ENCODE measurements at places on chromosomes 6 and 20.

DNA sequence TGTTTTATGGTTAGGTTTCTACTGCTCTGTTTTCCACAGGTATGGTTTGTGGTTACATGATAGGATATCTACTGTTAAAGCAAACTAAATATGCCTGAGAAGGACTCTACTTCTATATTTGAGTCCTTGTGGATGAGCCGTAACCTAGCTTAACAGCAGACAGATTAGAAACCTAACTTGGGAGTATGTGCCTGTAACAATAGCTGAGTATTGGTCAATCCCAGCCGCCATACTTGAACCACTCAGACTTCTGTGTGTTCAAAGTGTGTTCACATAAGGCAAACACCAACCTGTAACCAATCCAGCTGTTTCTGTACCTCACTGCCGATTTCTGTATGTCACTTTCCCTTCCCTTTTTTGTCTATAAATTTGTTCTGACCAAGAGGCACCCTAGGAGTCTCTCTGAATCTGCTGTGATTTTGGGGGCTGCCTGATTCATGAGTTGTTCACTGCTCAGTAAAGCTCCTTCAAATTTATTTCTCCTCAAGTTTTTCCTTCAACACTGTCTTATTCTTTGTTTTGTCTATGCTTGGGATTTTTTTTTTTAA, 37.1 kb downstream of the PHF3 start:
- no peak for DNase-seq

GRCh38 chr6:110408901-110409300, 6.5 kb downstream of the DDO start:
- DNase-seq: no peak

DNA sequence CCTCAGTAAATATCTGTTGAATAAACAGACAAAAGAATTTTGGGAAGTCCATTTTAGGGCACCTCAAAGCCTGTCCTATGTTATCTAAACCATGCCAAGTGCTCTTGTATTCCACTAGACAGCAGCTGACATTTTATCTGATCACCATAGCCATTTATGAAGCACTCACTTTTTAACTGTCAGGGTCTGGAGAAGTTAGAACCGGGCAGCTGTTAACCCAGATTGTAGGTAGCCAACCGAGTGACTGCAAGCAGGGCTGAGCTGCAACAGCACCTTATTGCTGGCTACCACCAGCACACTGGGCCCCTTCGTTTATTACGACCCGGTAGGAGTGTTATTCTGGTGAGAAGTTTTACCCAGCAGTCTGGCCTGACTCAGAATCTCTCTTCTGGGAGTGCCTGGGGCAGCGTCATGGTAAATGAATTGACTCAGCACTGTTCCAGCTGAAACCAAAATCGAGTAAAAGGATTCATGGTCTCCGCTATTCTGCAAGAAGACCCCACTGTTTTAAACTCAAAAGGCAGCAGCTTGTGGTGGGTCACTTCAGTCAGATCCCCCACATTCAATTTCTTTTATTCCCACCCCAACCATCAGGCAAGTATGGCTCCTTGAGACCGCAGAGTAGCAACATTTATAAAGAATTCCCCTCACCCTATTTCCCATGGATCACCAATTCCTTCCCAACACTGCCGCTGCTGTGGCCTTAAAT, 1.7 kb downstream of the UBE2V1 start:
- DNase-seq: no peak

GRCh38 chr20:57788936-57789613, 79.3 kb upstream of the PMEPA1 start:
- no peak for DNase-seq

DNA sequence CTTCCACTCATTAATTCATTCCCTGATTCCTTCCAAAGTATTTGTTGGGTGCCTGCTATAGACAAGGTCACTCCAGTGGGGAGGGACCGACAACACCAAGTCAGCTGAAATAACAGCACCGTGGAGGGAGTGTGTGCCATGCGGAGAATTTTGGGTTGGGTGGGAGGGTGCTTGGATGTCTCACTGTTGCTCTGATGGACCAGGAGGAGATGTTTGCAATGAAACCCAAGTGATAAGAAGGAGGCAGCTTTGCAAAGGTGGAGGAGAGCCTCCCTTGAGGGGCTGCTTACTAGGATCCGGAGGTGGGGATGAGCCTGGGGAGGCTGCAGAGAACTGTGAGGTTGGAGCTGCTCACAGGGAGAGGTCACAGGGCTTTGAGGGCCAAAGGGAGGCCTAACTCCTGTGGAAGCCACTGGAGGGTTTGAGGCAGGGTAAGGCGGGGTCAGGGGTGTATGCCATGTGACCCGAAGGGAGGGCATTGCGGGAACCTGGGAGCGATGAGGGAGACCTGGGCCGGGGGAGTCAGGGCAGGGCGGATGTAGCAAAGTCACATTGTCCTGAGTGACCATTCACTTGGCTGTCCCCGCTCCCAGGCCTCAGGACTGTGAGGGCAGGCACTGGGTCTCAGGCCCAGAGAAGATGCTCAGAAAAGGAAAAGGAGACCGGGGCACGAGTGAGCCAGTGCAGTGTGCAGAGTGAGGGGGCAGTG, 124.5 kb downstream of the PHACTR3 start:
- DNase-seq: no peak

DNA sequence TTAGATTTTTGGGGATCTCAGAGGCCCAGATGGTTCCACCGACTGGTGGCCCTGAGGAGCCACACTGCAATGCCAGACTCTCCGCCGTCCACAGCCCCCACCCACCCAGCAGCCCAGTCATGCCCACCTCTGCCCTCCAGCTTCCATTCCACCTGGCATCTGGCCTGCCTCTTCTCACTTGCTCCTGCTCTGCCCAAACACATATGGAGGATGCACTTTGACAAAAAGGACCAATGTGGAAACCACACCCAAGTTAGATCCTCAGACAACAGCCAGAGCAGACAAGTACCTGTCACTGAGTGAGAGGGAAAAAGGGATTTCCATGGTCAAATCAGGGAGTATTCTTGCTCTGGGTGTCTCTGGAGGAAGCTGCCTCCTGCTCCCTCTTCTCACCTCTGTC, 120.6 kb upstream of the NXT1 start:
- no peak for DNase-seq

GRCh38 chr6:130869681-130870080, 42.5 kb downstream of the SMLR1 start:
- no peak for DNase-seq

- no peak for DNase-seq
Observed at GRCh38 chr20:52172392-52173047, 19.1 kb downstream of the ZFP64 start.

DNA sequence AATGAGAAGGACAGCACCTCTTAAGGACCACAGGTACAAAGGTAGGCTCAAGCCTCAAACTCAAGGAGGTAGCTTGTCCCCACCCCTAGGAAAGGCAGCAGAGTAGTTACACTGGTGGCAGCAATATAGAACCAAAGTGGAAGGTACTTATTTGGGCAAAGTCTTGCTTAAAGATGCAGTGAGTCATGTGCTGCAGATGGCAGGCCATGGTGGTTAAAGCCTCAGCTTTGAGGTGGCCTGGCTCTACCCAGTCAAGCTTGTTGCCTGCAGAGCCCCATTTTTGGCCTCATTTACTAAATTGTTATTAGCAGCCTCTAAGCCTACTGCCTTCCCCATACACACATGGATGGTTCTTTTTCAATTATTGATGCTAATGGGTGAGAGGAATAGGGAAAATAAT, 146.0 kb downstream of the ELOVL4 start:
- DNase-seq: no peak

- DNase-seq: no peak
Observed at GRCh38 chr6:84082689-84083265, 49.2 kb downstream of the MRAP2 start.

DNA sequence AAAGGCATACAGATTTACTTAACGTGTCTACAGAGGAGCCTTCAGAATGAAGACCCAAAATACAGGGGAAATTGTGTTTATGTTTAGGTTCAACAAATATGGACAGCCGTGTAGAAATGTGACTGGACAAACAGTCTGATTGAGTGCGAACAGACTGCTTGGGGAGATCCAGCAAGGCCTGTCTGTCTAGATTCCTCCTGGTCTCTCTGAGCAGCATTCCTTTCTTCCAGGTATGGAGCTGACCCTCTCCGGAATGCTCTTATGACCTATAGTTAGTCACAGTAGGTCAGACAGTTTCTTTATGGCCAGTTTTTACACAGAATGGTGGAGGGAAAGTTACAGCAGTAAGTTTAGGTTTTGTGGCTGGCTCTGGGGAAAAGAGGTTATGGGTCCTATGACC, 9.0 kb downstream of the RIN2 start:
- DNase-seq: no peak

- DNase-seq: no peak
Observed at GRCh38 chr6:17012421-17013225, 89.2 kb upstream of the STMND1 start.

- no peak for DNase-seq
Observed at GRCh38 chr6:139277587-139277986, 14.2 kb downstream of the TXLNB start.

DNA sequence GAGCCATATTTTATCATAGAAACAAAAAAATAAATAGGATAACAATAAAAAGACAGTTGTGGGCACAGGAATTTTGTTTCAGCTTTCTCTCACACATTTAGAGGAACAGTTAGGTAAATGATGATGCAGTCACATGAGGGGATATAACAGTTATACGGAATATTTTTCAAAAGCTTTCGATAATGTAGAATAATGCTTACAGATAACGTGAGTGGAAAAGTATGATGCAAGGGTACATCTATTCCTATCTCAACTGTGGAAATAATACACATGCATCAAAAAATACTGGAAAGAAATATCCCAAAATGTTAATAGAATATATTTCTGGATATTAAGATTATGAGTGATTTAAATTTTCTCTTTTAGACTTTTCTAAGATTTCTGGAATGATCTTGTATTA, 114.0 kb downstream of the AFG1L start:
- no peak for DNase-seq

- DNase-seq: no peak
Observed at GRCh38 chr6:138416206-138416605, 12.2 kb downstream of the HEBP2 start.

- no peak for DNase-seq
Observed at GRCh38 chr20:33311996-33312395, 29.0 kb downstream of the BPIFB1 start.

GRCh38 chr20:3551681-3552434, 81.0 kb downstream of the ATRN start:
- no peak for DNase-seq

GRCh38 chr6:1957746-1958145, 287.7 kb downstream of the GMDS start:
- DNase-seq: no peak
